ENCODE measurements at places on chromosomes 1 and 21.

GRCh38 chr1:234001817-234002216 lies 97.3 kb downstream of the SLC35F3 start:
- no peak for DNase-seq

GRCh38 chr21:42578034-42578433 lies 64.4 kb downstream of the SLC37A1 start:
- DNase-seq = no peak

DNA sequence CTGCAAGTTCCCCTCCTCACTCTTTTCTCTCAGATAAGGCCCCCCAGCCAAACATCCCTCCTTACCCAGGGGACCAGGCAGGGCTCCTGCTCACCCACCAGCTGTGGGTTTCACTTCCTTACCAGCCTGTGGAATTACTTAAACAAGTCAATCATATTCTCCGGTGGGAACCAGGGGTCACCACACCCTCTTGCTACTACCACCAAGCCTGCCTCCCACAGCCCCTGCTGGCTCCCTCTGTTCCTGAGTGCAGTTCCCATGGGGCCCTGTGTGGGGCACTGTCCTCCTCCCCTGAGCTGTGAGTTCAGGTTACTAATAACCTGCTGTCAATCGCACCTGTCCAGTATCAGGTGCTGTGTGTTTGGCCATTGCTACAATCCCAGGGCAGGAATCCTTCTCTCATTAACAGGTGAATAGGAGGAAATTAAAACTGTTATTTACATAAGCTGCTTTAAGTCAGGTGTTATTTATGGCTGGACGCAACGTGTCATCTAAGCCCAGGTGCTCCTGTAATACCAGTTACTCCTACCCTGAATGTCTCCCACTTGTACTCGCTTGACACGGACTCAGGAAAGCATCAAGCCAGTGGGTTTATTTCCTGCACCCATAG lies 53.1 kb upstream of the LBR start:
- peak; percentile 34 for DNase-seq

DNA sequence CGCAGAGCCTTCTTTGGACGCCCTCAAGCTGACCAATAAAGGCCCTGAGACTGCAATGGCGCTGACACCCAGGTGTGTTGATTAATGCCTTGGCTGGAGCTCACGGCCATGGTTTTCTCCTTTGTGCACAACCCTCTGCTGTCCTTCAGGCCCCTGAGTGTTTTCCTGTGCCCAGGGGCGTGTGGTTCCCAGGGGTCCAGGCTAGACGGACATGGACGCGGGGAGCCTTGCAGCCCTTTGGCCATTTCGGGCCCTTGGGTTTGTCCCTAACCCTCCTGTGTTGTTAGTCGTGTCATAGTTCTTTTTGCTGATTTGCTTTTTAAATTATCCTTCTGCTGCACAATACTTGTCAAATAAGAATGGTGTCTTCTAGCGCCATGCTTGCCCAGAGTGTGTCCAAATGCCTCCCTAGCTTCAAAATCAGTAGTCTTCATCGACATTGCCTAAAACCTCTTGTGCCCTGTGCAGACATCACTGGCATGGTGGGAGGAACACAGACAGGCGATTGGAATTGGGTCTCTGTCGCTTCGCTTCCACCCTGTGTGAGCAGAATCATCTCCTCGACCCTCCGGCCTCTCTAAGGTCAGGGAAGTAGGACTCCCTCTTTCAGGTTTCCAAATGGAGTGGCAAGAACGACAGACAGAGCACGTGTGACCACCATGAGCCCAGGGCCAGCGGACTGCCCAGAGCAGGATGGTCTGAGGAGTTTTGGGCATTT lies 1.9 kb downstream of the KRTAP10-4 start:
- no peak for DNase-seq

GRCh38 chr1:82284213-82284612 lies 483.5 kb downstream of the ADGRL2 start:
- no peak for DNase-seq

GRCh38 chr1:79363430-79363829 lies 356.9 kb upstream of the ADGRL4 start:
- DNase-seq = no peak

DNA sequence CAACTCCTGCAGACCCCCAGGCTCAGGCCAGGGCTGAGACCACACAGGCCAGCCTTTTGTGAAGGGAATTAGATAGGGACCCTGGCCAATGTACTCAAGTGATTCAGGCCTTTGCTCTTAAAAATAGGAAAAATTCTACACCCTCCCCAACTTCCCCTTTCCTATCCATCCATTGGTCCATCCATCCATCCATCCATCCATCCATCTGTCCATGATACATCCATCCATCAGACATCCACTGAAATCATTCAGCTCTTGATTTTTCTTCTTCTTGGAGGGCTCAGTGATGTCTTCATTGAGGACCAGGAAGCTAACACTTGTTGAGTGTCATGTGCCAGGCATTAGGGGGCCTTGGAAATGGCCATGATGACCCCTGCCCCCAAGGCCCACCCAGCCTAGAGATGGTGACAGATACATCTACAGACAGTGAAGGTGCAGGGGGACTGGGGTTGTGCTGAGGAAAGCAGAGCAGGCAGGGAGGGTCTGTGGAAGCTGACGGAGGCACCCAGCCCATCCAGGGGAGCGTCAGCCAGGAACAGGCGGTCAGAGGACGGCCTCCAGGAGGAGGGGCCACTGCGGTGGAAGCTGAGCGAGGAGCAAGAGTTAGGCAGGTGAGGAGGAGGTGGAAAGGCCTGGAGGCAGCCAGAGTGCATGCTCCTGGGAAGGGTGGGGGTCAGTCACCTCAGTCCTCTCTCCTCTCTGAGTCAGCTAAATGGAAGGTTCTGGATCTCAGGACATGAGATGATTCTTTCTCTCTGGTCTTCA lies 81.9 kb downstream of the EPHB2 start:
- DNase-seq = no peak

- no peak for DNase-seq
Observed at GRCh38 chr1:228478912-228479711, 8.1 kb upstream of the RNF187 start.
